ENCODE measurements at places on chromosomes 6 and 20.

GRCh38 chr6:125213939-125214338 is 60.4 kb downstream of the TPD52L1 start:
- no peak for DNase-seq

GRCh38 chr6:53915026-53915691 is 120.4 kb downstream of the LRRC1 start:
- no peak for DNase-seq

DNA sequence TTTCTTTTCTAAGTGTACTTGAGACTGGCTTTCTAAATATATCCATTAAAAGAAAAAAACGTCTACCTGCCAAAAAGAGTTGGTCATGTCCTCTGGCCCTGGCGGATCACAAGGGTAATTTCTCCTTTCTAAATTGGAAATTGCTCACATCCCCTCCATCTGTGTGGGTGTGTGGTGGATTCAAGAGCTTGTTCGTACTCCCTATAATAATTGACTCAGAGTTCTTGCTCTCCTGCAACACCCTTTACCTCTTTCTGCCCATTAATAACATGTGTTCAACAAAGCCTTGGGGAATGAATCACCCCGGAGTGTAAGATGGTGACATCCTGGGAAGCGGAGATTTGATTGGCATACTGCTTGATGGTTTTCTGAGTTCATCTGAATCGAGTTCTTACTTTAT is 263.8 kb downstream of the ALDH8A1 start:
- DNase-seq, result no peak

DNA sequence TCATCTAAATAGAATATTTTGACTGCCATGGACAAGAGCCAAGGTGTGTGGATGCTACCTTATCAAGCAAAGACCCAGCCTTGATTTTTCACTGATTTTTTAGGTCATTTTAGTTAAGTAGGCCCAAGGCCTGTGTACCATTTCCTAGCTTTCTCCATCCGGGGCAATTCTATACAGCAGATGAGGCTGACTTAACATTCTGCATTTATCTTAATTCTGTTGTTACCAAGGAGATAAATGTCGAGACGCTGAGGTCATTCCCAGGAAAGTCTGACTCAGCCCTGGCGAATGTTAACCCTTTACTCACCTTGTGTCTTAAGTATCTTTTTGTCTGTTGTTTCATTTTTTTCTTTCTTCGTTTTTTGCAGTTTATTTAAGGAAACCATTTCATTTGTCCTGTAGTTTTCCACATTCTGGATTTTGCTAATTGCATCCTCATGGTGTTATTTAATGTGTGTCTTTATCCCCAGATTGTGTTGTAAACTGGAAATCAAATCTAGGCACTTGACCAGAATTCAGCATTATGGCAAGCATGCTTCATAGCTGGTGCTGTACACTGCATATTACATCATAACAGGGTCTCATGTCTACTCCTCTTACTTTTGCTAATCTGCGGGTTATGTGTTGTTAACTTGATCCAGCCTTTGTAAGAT is 277.0 kb downstream of the CDKAL1 start:
- no peak for DNase-seq

- DNase-seq, result no peak
Measured at GRCh38 chr20:57999465-58000111, 228.9 kb downstream of the ANKRD60 start.

DNA sequence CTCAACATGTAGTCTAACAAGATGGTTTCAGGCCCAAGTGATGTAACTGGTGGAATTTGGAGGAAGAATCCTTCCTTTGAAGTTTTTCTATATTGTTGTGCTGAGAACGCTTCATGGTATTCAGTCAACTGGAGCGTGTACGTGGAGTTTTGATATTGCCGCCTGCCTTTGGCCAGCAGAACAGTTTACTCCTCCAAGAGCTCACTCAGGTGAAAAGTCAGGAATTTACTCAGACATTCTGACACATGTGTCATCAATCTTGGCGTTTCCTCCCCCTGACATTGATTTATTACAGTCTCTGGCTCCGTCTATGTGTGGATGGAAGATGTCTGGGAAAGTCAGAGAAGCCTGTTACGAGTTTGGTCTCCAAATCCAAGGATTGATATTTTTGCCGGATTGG is 19.0 kb upstream of the TGM2 start:
- DNase-seq, result no peak

- no peak for DNase-seq
Measured at GRCh38 chr20:1489764-1490436, 1.3 kb downstream of the SIRPB2 start.

- DNase-seq, result peak; percentile 32
Measured at GRCh38 chr6:127518191-127518709, 885 bp downstream of the MTCL3 start.

DNA sequence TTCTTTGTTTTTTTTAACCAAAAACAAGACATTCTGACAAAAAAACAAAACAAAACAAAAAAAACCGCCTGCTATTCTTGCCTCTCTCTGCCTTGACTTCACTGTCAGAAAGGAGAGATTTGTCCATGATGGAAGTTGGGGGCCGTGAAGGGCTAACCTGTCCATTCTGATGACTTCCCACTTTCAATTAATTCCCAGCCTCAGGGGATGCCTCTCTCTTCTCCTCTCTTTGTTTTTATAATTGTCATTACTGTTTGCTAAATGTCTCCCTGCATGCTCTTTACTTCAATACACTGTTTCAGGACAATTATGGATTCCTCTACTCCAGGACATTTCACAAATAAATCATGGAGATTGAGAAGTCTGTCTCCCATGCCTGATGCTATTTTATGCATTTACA is 130.5 kb upstream of the CNR1 start:
- no peak for DNase-seq

GRCh38 chr6:32152769-32153563 is 975 bp upstream of the PPT2 start:
- no peak for DNase-seq

DNA sequence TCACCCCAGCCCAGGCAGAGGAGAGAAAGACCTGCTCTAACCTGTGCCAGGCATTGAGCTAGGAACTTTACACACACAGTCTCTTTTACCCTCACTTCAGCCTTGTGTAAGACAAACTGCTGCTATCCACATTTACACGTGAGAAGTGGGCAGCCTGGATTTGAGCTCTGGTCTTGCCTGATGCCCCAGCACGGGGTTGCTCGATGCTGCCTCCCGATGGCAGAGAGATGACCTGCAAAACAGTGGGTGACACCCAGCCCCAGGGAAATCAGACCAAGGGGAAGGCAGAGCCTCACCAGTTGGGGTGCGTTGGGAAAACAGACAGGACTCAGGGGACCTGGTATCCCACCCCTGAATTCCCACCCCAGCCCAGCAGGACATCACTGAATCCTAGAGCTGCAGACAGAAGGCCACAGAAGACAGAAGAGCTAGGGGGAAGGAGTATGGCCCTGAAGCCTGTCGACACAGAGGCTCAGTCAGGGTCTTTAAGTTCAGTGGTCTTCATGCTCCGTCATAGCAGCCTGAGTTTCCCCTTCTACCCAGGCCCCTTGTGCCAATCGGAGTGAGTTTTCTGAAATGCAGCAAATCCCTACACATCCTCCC is 990 bp downstream of the BPI start:
- no peak for DNase-seq

GRCh38 chr6:137701942-137702341 is 165.1 kb upstream of the TNFAIP3 start:
- no peak for DNase-seq

- peak; percentile 43 for DNase-seq
Measured at GRCh38 chr20:57390604-57391438, at the start of gene RBM38. Gene RBM38, plus strand, starts transcription at chr20:57391396. Its CDS starts 186 bp downstream, at chr20:57391582.

GRCh38 chr6:17161076-17161475 is 59.2 kb downstream of the STMND1 start:
- DNase-seq, result no peak

- no peak for DNase-seq
Measured at GRCh38 chr6:31559958-31560696, 12.0 kb upstream of the LTA start.

- DNase-seq, result no peak
Measured at GRCh38 chr6:85314586-85314985, 135.3 kb upstream of the NT5E start.

DNA sequence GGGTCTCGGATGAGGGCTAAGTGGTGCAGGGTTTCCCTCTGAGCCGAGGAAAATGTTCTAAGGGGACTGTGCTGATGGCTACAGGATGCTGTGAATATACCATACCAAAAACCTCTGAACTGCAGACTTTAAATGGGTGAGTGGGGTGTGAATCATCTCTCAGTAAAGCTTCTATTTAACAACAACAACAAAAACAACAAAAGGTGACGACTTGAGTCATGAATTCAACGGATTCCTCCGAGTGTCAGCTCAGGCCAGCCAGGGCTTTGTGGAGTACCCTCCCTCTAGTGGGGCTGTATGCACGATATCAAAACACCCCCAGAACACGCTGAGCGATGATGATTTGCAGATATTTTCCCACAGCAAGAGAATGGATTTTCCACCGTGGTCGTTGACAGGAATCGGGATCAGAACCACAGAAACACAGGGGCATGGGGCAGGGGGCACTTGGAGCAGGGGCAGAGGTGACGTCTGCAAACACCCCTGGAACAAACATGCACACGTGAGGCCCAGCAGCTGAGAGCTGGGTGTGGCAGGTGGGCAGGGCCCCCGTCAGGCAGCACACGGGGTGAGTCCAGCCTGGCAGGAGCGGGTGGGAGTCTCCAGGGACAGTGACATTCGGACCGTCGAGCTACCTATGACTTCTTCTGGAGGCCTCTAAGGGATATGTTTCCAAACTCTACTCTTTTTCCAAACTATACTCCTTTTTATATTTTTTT is 38.6 kb downstream of the SLC2A4RG start:
- no peak for DNase-seq

GRCh38 chr6:94177429-94177828 is 758.1 kb upstream of the EPHA7 start:
- DNase-seq, result no peak

DNA sequence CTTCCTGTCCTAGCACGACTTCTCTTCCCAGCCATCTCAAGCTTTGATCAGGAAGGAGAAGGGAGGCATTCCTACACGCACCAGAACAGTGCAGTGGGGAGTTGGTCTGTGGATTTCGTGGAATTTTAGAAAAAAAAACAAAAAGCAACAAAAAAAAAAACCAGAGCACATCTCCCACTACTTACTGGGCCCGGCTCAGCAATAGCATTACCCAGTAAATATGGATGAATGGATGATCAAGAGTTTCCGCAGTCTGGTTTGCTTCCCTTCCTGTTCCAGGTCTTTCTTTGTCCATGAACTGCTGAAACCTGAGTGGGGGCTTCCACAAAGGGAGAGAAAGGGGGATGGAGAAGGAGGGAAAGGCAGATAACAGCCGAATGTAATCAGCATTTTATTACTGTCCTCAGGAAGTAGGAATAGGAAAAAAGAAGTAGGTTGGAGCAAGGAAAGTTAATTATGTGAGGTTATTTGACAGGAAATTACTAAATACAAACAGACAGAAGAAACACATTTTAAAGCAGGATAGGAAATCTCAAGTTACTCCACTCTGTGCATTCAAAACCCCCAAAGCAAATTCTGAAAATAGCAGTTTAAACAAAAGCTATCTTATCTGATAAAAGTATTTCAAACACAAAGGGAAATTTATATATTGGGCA is 349.0 kb downstream of the PRL start:
- no peak for DNase-seq

DNA sequence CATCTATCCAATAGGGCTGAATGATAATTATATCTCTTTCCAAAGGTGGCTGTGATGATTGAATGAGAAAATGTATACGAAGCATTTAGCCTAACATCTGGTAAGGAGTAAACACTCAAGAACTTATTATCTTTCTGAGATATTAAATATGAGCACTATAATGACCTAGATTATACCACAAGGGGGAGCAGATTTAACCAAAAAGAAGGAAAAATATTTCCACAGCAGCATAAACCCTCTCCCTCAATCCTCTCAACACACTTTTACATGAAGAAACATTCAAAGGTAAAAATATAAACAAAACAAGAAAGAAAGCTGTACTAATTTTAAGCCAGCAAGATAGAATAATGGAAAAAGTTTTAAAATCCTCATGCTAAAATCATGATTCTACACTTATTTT is 68.4 kb downstream of the SHPRH start:
- DNase-seq, result no peak

DNA sequence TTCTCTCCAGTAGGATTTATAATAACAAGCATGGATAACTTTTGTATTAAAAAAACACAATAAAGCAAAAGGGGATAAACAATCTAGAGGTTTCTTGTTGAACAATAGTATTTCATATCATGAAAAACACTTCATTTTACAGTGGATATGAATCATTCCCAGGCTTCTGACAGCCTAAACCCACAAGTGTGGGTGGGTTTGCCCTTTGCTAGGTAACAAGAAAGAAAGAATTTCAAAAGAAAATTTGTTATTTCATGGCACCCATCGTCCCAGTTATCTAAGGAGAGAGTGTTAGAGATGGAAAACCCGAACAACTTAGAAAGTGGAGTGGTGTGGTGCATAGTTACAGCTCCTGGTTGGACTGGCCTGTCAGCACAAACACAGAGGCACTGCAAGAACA is 76.1 kb upstream of the GPR6 start:
- no peak for DNase-seq

DNA sequence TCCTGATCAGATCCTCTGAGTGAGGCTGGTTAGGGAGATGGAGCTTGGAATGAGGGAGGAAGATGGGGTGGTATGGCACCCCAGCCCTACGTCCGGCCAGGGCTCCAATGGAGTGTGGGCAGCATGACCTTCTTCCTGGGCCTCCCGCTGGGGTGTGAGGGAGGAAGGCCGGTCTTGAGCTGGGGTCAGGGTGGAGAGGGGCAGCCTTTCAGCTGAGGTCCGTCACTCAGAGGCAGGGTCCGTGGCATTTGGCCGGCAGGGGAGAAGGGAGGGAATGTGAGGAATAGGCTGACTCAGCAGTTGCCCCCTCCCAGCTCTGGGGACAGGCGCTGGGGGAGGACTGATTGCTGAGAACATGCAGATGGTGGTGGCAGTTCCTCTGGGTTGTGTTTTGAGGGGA is 25.5 kb upstream of the VEGFA start:
- DNase-seq, result no peak

GRCh38 chr20:2760952-2761305 is 39.5 kb downstream of the CPXM1 start:
- no peak for DNase-seq

- no peak for DNase-seq
Measured at GRCh38 chr6:118844915-118845314, 49.0 kb upstream of the ASF1A start.

DNA sequence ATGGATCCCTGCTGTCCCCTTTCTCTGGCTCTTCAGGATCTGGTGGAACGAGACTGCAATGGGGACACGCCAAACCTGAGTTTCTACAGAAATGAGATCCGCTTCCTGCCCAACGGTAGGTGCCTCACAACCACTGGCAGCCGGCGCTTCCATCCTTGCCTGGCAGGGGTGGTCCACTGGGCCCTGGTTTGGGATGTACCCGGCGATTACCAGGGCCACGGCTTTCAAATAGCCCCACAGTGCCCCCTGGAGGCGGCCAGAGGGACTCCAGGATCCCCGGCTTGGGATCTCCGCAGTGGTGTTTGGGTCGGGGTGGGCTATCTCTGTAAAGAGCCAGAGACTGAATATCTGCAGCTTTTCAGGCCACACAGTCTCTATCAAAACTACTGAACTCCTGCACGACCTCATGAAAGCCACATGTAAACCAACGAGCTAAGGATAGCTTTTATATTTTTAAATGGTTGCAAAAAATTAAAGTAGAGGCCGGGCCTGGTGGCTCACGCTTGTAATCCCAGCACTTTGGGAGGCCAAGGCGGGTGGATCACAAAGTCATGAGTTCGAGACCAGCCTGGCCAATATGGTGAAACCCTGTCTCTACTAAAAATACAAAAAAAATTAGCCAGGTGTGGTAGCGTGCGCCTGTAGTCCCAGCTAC is 3.7 kb downstream of the OGFR start:
- no peak for DNase-seq

GRCh38 chr6:150667977-150668716 is 68.5 kb downstream of the PLEKHG1 start:
- peak; percentile 45 for DNase-seq

Data from DMS153 (cell line).